ENCODE measurements at places on chromosomes 1 and 21. TPM values are rescaled to one million over a fixed set of nuclear protein-coding genes. Genes with fewer than 3 reads are reported as not detected.

Gene LCE2B
- total RNA-seq = not detected

Gene CENPF
- 29.3 TPM for total RNA-seq

Gene PGLYRP4
- total RNA-seq = not detected

Gene NPPB
- not detected for total RNA-seq

Gene PAQR6
- total RNA-seq = 10.8 TPM

Gene FAM163A
- total RNA-seq = not detected

Gene MYOG
- not detected for total RNA-seq

Gene A3GALT2
- total RNA-seq = 0.71 TPM

Gene MINDY1
- 26.2 TPM for total RNA-seq

Gene C2CD2
- total RNA-seq = 0.78 TPM

Gene SH3D21
- 11.8 TPM for total RNA-seq

GRCh38 chr1:175148068-175148467, 44.5 kb downstream of the KIAA0040 start:
- DNase-seq = no peak
- no peak overlapping the region for H3K27ac ChIP-seq
- no peaks in the 10 kb centered on the region for H3K36me3 ChIP-seq
- H3K27me3 ChIP-seq = peaks cover 9% of the 10 kb centered on the region

DNA sequence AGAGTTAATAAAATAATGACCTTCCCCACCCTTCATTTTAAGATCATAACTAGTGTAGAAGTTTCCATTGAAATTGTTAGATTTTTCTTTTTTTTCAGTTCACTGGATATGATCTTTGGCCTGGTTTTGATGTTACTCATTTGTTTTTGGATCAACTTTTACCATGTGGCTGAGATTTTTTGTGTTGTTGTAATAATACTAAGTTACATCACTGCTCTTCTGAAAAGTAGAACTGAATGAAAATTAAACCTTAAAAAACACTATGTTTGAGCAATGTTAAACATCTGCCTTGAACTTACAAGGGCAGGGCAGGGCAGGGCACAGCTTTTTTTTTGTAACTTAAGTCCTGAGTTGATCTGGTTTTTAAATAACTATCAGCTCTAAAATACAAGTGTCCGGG, 204.8 kb upstream of the ADAMTS5 start:
- DNase-seq = no peak
- no peak overlapping the region for H3K4me3 ChIP-seq
- H3K27me3 ChIP-seq = no peaks in the 10 kb centered on the region

DNA sequence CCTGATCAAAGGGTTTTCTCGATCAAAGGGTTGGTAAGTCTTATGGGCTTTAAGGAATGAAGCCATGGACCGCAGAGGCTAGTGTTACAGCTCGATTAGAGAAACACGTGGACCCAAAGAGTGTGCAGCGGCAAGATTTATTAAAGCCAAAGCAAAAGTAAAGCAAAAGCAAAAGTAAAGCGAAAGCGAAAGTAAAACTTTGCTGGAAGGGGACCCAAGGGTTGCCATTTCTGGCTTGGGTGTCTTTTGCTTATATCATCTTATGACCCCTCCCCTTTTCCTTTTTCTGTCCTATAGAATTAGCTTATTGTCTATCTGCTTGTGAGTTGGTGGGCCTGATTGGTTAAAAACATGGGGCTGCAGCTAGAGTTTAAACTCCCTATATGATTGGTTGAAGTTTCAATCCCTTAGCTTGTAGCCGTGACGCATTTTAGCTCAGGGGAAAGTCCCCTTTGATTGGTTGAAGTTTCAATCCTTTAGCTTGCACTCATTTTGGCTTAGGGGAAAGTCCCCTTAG, 957.0 kb downstream of the AMY1C start:
- H3K27me3 ChIP-seq = no peaks in the 10 kb centered on the region
- H3K27ac ChIP-seq = no peak overlapping the region
- H3K36me3 ChIP-seq = no peaks in the 10 kb centered on the region
- H3K4me1 ChIP-seq = no peaks in the 10 kb centered on the region
- no peak for DNase-seq

- peaks cover 4% of the 10 kb centered on the region for H3K27me3 ChIP-seq
- no peak overlapping the region for H3K4me3 ChIP-seq
- H3K27ac ChIP-seq = no peak overlapping the region
- no peaks in the 10 kb centered on the region for H3K36me3 ChIP-seq
- DNase-seq = no peak
Measured at GRCh38 chr1:221286399-221286798, 407.2 kb downstream of the HLX start.

DNA sequence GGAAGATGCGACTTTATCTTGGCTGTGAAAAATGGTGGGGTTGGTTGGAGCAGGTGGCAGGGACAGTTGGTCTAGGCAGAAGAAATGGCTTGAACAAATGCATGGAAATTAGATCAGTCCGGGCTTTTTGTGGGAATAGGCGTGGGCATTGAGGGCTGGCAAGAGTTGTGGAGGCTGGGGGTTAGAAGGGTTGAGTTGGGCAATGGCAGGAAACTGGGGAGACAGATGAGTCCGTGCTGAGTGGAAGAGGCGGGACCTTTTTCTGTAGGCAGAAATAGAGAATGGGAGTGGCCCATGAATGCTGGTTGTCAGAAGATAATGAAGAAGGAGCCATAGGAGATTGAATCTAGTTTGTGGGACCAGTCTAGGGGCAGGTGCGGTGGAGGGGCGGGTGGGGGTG, 6.9 kb downstream of the PDPN start:
- H3K4me1 ChIP-seq = peaks cover 4% of the 10 kb centered on the region
- H3K4me3 ChIP-seq = no peak overlapping the region
- H3K27me3 ChIP-seq = peaks cover 3% of the 10 kb centered on the region
- no peaks in the 10 kb centered on the region for H3K36me3 ChIP-seq

DNA sequence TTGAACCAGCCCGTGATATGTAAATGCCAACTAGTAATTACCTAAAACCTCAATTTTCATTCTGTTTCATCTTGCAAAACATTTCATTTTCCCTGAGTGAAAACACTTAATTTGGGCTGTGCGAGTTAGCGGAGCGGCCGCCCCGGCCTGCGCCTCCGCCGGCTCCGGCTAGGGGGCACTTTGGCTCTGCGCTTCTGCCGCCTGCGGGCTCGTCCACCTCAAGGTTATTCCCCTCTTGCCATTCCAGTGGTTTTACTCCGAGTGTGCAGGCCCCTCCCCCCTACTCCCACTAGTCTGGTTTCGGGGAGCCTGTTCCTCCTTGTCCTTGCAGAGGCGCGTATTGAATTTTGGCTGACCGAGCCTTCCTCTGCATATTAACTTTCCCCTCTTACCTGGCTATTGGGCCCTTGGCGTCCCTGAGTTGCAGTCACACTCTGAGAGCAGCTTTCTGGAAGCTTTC, 55.6 kb downstream of the PEX14 start:
- peaks cover 1% of the 10 kb centered on the region for H3K27me3 ChIP-seq
- no peak overlapping the region for H3K27ac ChIP-seq
- DNase-seq = peak; percentile 82
- H3K4me3 ChIP-seq = no peak overlapping the region
- H3K36me3 ChIP-seq = no peaks in the 10 kb centered on the region
- H3K4me1 ChIP-seq = peaks cover 37% of the 10 kb centered on the region

GRCh38 chr1:203126866-203127665, 460 bp upstream of the ADORA1 start:
- no peaks in the 10 kb centered on the region for H3K36me3 ChIP-seq
- peaks cover 9% of the 10 kb centered on the region for H3K4me1 ChIP-seq

GRCh38 chr1:67741121-67741520, 56.1 kb downstream of the GADD45A start:
- H3K4me3 ChIP-seq = no peak overlapping the region
- no peaks in the 10 kb centered on the region for H3K36me3 ChIP-seq
- no peak overlapping the region for H3K27ac ChIP-seq

GRCh38 chr1:24483441-24483840, 19.2 kb upstream of the RCAN3 start:
- no peak overlapping the region for H3K4me3 ChIP-seq
- no peak overlapping the region for H3K27ac ChIP-seq
- H3K36me3 ChIP-seq = peaks cover 3% of the 10 kb centered on the region
- H3K4me1 ChIP-seq = no peaks in the 10 kb centered on the region

DNA sequence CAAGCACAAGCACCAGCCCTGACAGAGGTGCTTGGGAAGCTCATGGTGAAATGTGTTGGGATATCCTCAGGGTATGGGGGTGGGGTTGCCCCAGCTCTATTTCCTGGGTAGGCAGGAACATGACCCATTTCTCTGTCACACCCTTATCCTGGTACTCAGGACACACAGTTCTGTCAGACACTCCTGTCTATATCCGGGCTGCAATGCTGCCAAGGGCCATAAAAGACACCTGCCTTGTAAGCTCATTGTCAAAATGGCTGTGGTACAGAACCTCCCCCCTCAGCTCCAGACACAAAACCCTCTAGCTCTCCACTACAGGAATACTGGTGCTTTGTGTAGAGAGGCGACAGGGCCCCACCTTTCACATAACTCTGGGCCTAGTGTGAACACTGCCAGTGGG, 636.7 kb downstream of the PLA2G4A start:
- no peak overlapping the region for H3K4me3 ChIP-seq
- no peak for DNase-seq
- no peaks in the 10 kb centered on the region for H3K4me1 ChIP-seq
- no peak overlapping the region for H3K27ac ChIP-seq

DNA sequence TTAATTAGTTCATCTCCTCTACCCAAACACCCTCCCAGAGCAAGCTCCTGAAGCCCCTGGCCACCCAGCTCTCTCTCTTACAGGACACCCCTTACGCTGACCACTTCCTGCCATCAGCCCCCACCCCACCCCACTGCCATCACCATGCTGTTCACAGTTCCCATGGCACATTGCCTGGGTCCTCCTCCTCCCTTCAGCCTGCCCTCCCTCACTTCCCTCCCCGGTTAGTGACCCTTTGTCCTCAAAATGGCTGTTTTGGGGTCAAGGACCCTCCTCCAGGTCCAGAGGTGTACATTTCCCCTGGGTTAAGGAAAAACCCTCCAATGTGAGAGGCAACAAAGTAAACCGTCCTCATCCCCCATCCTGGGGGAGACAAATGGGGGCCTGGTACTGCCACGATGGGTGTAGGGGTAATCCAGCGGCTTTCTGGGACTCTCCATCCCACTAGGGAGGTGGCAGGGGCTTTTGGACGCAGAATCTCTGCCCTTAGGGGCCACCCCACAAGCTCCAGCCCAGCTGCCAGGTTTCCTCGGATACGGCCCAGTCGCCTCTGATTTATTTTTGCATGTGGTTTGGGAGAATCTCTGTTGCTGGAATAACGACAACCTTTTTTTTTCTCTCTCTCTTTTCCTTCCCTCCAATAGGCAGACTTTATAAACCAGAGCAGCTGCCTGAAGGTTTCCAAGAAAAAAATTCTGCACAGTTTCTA, 8.5 kb downstream of the CAMK2N1 start:
- peaks cover 40% of the 10 kb centered on the region for H3K4me1 ChIP-seq
- H3K4me3 ChIP-seq = peak overlapping the region; percentile 30
- DNase-seq = no peak
- H3K36me3 ChIP-seq = no peaks in the 10 kb centered on the region

- H3K4me1 ChIP-seq = peaks cover 59% of the 10 kb centered on the region
- H3K27me3 ChIP-seq = peaks cover 11% of the 10 kb centered on the region
- peak overlapping the region; percentile 92 for H3K27ac ChIP-seq
- H3K36me3 ChIP-seq = peaks cover 4% of the 10 kb centered on the region
- no peak overlapping the region for H3K4me3 ChIP-seq
Measured at GRCh38 chr1:11417162-11417561, 61.8 kb upstream of the DISP3 start.

DNA sequence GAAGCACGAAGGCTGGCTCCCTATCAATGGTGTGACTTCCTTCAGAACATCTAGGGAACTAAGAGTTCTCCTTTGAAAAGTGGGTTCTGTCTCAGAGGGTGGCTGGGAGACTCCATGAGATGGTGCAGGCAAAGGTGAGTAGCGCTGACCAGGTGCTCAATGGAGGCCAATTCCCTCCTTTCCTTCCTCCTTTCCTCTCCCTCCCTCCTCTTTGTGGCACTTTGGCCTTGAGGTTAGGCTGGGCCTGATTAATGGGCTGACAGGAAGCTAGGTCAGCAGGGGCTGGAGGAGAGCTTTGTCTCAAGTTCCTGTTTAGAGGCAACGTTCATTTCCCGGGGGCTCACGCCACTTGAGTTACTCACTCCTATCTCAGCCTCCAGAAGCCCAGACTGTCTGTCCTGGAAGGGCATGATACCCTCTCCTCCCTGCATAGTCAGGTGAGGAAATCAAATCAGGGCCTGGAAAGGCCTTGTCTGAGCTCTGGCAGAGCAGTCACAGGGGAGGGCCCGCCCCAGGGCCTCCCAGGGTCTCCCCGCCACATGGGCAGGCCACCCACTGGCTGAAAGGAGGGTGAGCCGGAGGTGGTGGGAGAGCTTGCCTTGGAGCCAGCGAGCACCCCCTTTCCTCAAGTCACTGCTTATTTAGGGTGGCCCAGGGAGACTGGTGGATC, 58.4 kb upstream of the SSBP3 start:
- H3K36me3 ChIP-seq = peaks cover 6% of the 10 kb centered on the region
- no peak overlapping the region for H3K4me3 ChIP-seq
- peaks cover 9% of the 10 kb centered on the region for H3K27me3 ChIP-seq

- peaks cover 5% of the 10 kb centered on the region for H3K27me3 ChIP-seq
- peak overlapping the region; percentile 100 for H3K4me3 ChIP-seq
- H3K36me3 ChIP-seq = no peaks in the 10 kb centered on the region
- DNase-seq = no peak
- H3K4me1 ChIP-seq = peaks cover 25% of the 10 kb centered on the region
Measured at GRCh38 chr1:171484760-171485374, 463 bp upstream of the PRRC2C start.

DNA sequence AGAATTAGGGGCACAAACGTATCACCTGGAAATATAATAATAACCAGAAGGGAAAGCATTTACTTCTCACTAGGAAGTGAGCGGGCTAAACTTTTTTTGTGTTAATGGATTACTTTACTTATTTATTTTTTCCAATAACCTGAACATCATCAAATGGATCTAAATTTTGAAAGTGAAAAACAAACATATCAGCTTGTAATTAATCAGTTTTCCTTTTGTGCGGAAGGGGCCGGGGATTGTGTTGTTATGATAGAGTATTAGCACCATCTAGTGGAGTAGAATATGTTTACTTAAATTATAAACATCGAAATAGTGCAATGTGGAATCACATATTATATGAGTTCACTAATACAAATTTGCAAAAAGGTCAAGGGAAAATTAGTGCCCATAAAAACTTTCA, 9.0 kb downstream of the CFH start:
- no peaks in the 10 kb centered on the region for H3K36me3 ChIP-seq
- peaks cover 5% of the 10 kb centered on the region for H3K4me1 ChIP-seq
- H3K27ac ChIP-seq = no peak overlapping the region
- no peaks in the 10 kb centered on the region for H3K27me3 ChIP-seq
- DNase-seq = no peak

GRCh38 chr21:16117851-16118590, 388.2 kb downstream of the USP25 start:
- H3K4me3 ChIP-seq = no peak overlapping the region
- H3K27me3 ChIP-seq = no peaks in the 10 kb centered on the region
- H3K27ac ChIP-seq = no peak overlapping the region
- H3K4me1 ChIP-seq = no peaks in the 10 kb centered on the region
- no peaks in the 10 kb centered on the region for H3K36me3 ChIP-seq

- no peaks in the 10 kb centered on the region for H3K4me1 ChIP-seq
- H3K27ac ChIP-seq = no peak overlapping the region
- no peaks in the 10 kb centered on the region for H3K36me3 ChIP-seq
Measured at GRCh38 chr1:18965206-18966173, 9.0 kb upstream of the IFFO2 start.

Data from glutamatergic neuron (in vitro differentiated cells).